ENCODE measurements at places on chromosomes 3 and 15.

DNA sequence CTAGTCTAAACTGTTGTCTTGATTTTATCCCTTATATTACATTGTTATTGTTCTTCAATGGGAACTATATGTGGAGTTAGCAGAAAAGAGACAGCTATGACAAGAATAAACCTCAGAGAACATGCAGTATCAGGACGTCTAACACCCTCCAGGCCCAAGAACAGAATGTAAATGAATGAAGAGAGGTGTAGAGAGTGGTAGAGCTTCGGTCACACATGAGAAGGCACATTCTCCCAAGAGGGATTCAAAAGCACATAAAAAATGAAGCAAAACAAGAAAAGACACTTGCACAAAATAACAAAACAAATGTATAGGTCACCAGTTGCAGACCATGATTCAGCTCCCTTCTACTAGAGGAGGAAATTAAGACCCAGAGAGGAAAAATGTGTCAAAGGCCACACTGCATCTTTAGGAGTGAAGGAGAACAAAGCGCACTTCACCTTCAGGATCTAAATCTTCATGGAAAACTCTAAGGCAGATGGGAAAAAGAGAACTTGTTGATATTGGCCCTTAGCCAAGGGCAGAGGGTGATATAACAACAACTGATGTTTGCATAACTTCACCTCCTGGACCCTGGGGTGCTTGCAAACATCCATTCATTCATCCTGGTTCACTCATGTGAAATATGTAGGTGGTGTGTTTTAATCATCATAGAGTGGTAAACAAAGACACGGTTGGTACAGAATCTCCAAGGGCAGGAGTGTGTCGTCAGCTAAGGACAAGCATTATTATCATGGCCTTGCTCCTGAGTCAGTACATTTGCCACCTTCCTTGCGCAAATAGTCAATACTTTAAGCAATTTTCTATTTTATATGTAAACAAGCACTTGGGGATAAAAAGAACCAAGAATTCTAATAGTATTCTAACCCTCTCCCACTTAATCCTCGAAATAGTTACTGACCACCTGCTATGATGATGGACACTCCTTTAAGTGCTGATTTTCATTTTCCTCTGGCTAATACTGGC is 8.8 kb downstream of the NEK10 start:
- no peak for DNase-seq

DNA sequence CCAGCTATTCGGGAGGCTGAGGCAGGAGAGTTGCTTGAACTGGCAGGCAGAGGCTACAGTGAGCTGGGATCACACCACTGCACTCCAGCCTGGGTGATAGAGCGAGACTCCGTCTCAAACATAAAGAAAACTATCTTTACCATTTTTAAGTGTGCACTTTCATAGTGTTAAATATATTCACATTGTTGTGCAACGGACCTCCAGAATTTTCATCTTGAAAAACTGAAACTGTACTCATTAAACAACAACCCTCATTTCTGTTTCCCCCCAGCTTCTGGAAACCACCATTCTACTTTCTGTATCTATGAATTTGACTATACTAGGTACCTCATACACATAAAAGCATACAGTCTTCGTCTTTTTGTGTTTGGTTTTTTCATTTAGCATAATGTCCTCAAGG is 375.1 kb downstream of the SHQ1 start:
- no peak for DNase-seq

DNA sequence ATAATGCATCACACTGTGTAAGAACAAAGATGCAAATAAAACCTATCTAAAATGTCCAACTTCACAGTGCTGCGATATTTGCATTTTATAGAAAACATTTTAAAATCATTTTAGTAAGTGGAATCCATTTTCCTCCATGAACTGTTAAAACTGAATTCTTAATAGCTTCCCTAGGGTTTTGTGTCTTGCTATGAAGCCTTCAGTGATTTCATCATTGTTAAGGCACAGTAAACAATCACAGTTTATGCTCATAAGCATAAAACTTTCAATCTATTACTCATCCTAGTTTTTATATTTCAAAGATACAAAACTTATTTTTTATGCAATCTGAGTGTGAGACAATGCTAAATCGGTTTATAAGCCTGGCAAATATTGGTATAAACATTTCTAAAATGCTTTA is 509.7 kb downstream of the TUSC7 start:
- no peak for DNase-seq

DNA sequence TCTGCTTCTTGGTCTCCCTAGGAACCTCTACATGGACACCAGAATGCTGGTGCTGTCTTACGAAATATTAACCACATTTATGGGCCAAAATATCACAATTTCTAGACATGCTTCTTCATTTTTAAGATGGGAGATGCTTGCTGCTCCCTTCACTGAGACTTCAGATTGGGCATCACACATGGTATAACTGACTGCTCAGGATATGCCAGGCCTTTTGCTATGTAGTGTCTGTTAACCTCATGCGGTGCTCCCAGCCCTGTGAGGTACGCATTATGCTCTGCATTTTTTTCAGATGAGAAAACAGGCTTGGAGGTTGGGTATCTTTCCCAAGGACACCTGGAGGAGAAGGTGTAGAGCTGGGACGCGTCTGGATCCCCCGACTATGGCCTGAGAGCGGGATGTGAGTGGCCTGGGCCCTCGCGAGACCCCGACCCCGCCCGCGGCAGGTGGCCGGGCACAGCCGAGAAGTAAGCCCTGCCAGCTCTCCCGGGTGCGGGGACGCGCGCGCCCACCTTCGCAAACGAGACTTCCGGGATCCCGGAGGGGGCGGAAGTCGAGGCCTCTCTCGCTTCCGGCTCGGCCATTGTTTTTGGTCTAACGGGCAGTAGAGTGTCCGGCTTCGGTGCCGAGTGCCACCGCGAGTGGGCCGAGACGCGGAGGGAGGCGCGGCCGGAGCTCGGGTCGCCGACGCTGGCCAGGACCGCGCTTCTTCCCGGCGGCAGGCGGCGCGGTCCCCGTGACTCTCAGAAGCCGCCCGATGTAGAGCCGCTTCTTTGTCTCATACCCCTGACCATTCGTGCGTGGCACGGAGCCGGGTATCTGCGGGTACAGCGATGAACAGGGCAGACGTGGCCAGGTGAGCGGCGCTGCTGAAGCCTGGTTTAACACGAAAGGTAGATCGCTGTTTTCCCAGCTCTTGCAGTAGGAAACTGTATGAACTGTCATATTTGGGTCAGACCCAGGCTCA is at the start of gene ZKSCAN7:
Gene ZKSCAN7 (plus strand): TSS at position 568 of the 967 bp plus-strand sequence. CDS start 1,855 bp downstream, outside the sequence.
- DNase-seq, result peak; percentile 26

GRCh38 chr3:128464188-128464587 is 2.5 kb downstream of the DNAJB8 start:
- no peak for DNase-seq

DNA sequence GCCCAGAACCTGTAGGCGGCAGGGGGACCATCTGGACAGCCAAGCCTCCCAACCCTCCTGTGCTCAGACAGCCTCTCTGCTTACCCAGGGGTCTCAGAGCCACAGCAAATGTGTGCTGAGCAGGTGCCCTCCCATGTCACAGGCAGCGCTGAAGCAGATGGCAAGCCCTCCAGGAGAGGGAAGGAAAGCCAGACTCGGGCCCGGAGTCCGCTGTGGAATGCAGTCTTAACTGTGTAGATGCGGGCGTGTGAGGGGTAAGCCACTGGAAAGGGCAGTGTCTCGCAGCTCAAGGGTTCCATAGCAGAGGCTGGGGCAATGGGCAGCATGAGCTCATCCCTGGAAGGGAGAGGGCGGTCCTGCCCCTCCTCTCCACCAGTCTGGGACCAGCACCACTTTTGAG is 45.6 kb downstream of the UMPS start:
- DNase-seq, result no peak

- no peak for DNase-seq
These were observed 38.3 kb downstream of the SLC6A6 start for GRCh38 chr3:14440531-14441239.

- no peak for DNase-seq
These were observed 76.8 kb downstream of the NPAP1 start for GRCh38 chr15:24752354-24752753.

DNA sequence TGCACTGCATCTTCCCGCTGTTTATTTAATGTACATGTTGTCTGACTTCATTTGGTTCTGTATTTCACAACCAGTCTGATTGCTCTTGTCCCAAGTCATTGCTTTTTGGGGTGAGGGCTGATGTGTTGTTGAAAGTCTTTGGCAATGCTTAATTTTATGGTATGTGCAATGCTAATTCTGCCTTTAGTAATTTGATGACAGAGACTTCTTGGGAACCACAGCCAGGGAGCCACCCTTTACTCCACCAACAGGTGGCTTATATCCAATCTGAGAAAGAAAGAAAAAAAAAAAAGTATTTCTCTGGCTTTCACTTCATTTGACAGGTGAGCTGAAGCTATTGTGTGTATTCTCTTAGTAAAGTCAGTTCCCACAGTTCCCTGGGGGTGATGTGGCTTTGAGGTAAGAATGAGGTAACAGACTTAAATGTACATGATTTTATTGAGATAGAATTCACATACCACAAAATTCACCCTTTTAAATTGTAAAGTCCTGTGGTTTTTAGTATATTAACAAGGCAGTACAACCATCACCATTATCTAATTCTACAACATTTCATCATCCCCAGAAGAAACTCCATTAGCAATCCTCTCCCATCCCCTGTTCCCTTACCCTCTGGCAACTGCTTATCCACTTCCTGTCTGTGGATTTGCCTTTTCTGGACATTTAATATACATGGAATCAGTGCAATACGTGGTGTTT is 97.3 kb downstream of the SLCO3A1 start:
- DNase-seq, result no peak

DNA sequence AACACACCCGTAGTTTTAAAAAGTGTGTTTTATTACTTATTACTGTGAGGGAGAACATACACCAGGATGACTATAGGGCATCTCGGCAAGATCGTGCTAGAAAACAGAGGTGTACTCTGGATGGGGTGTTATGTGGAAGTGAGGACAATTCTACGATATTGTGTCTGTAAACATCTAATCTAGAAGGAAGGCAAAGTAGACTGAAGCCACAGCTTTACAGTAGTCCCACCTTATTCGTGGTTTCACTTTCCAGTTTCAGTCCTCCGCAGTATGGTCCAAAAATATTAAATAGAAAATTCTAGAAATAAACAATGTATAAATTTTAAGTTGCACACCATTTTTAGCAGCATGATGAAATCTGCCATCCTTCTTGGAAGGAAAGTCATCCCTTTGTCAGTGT is 277.9 kb downstream of the UNC13C start:
- DNase-seq, result no peak

- no peak for DNase-seq
These were observed 621.4 kb upstream of the GBE1 start for GRCh38 chr3:82382831-82383230.

DNA sequence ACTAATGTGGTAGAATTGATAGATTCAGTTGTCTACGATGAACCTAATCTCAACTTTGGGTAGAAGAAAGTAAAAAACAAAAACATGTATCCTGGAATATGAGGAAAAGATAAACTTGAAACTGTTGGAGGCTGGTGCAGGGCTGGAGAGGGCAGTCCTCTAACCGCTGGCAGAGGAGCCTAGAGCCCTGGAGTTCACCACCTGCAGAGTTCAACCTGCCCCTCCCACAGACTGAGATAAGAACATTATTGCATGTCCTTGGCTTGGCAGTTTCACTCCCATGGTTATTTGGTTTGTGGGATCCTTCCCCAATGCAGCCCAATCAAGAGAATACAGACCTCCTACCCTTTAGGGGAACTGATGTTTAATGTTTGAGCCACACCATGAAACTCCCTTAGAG is 53.2 kb upstream of the GATM start:
- no peak for DNase-seq

DNA sequence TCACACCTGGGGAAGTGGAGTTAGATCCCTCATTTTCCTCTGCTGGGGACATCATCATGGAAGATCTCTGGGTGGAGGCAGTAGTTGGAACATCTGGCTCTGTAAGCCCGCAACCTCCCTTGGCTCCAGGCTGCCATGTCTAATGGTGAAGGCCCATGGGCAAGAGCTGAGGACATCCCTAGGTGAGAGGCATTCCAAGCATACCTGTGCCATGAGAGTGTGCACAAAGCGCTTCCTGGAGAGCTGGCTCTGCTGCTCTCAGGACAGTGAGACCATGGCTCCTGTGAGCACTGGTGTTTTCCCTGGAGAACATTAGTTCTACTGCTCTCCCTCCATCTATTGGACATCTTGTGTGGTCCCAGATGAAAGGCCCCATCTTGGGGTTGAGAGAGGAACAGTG is 7.7 kb downstream of the MAPKAPK3 start:
- no peak for DNase-seq

DNA sequence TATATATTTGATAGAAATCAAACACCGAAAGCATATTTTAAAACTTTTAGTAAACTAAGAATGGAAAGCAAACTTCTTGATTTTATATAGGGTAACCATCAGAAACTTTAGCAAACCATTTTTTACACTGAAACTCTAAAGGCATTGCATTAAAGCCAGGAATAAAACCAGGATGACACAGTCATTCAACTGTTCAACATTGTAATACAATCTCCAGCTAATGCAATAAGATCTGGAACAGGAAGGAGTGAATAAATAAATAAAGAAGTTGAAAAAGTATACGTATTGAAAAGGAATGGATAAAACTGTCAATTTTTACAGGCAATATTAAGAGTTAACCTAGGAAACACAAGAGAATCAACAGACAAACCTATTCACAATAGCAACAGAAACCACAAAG is 181.9 kb upstream of the TTC14 start:
- no peak for DNase-seq

DNA sequence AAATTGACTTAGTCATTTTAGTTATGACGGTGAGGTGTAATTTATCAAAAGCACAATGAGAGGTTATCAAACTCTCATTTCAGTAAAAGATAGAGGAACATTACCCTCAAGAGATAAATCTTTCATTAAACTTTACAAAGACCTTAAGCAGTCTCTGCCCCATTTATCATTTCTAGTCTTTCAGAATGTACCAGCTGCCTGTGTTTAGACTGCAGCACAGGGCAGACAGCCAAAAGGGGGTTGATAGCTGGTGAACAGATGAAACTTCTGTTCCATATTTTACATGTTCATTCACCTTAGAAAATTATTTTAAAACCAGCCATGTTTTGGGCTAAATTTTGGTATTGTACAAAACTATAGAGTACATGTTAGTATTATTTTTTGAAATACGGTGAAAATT is 514.6 kb upstream of the CNTN3 start:
- DNase-seq, result no peak

GRCh38 chr15:43808435-43808950 is 8.1 kb downstream of the HYPK start:
- DNase-seq, result no peak
